ENCODE measurements at places on chromosomes 16 and 17.

- no peak for DNase-seq
Measured at GRCh38 chr17:80116921-80117380, 15.6 kb downstream of the GAA start.

GRCh38 chr17:60598001-60598736, 1.8 kb upstream of the PPM1D start:
- DNase-seq, result no peak

DNA sequence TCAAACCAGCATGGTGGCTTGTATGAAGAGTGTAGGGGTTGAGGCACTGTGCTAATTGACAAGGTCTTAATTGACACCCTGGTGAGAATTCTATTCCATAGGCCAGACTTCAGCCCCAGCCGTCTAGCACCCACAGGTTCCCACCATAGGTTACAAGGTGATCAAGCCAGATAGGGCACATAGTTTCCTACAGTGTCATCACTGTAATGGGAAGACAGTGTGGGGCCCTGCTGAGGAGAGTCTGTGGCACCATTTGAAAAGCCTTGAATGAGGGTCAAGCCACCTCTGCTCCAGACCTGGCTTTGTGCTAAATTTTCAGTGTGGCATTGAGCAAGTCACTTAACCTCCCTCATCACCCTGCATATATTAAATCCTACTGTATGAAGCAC, 36.2 kb downstream of the YPEL2 start:
- DNase-seq, result no peak

DNA sequence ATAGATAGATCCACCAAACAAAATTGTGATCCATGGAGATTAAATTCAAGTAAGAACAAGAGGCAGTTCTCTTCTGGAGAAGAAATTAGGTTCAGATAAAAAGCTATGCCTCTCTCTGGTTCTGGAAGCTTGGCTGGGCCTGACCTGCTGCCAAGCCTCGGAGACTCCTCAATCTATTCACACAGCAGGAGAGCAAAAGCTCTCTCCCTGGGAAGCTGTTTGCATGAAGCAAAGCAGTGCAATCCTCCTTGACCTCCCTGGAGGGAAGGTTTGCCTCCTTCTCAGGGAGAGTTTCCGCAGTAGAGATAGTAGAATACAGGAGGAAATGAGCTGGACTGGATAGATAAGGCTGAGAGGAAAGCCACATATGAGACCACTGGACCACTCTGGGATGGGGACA, 78.1 kb upstream of the GNAO1 start:
- DNase-seq, result no peak

DNA sequence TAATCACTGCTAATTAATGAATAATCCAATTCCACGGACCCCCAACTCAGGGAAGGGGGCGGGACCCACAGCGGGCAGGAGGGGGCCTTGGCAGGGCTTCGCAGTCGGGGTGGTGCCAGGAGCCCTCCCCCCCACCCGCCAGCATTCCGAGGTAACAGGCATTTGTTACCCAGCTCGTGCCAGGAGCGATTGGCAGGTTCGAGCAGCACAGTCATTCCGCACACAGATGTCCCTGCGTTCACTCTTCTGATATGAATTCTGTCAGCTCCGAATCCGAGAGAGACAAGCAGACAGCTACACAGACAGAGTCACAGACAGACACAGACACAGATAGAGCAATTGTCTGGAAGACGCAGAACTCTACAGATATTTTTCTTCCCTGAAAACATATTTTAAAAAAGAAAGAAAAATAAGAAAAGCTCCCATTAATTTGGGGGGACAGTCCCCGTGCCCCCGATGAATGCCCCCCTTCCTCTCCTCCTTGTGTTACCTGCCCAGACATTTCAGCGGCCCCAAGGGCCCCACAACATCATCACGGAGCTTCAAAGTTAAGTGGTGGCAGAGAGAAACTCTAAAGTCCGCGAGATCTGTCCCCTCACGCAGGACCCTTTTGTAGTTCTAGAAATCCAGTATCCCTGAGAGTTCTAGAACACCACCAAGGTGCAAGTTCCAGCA, 10.2 kb downstream of the NEUROD2 start:
- DNase-seq, result no peak

DNA sequence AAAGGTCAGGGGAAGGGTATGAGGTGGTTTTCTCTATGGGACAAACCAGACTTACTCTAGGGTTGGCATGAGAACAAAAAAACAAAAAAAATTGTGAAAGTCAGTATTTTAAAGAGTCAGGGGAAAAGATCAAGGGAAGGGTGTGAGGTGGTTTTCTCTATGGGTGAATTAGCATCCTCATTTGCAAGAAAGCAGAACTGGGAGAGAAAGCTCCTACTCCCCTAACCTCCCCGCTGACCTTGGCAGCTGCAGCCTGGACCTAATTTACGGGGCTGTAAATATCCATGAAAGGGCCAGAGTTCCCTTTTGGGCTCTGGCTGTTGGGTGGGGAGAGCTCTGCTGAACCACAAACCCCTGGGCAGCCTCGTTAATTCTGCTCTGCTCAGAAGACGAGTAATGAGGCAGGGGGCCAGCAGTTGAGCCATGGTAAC, 10.6 kb downstream of the RHBDL3 start:
- no peak for DNase-seq

GRCh38 chr17:43412166-43412565, 13.4 kb downstream of the ARL4D start:
- no peak for DNase-seq

DNA sequence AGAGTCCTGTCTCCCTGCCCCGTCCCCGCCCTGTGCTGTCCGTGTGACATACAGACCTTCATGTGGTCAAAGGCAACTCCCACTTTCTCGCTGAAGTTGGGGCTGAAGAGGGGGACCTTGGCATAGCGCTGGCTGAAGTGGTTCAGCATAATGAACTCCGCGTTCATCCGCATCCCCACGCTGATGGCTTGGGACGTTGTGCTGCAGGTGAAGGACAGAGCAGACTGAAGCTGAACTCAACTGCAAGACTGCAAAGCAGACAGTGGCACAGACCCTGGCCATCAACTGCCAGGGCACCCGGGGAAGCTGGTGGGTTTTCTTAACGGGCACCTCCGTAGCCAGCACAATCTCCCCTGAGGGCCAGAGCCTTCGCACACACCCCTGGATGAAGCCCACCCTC, 24.2 kb downstream of the ELAC2 start:
- no peak for DNase-seq

- no peak for DNase-seq
Measured at GRCh38 chr17:75317671-75318070, 28.4 kb upstream of the SLC25A19 start.

- DNase-seq, result no peak
Measured at GRCh38 chr17:46886310-46886663, 34.9 kb downstream of the WNT9B start.

DNA sequence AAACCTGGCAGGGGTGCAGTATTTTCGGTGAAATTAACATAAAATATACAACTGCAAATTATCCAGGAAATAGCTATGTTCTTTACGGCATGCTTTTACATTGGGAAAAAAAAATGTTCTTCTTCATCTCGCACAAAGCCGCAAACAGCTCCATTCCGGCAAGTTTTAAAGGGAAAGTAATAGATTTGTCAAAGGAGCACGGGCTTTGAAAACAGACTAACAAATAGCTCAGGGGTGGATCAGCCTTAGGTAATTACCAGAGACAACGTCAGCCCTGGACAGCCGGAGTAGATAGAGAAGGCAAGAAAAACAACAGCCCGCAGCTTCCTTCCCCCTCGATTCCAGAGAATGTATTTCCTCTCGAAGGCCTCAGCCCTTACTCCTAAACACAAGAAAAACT, 222.5 kb downstream of the C16orf78 start:
- peak; percentile 37 for DNase-seq
